K562 (cell line): ENCODE measurements at places on chromosomes 12 and 14.

DNA sequence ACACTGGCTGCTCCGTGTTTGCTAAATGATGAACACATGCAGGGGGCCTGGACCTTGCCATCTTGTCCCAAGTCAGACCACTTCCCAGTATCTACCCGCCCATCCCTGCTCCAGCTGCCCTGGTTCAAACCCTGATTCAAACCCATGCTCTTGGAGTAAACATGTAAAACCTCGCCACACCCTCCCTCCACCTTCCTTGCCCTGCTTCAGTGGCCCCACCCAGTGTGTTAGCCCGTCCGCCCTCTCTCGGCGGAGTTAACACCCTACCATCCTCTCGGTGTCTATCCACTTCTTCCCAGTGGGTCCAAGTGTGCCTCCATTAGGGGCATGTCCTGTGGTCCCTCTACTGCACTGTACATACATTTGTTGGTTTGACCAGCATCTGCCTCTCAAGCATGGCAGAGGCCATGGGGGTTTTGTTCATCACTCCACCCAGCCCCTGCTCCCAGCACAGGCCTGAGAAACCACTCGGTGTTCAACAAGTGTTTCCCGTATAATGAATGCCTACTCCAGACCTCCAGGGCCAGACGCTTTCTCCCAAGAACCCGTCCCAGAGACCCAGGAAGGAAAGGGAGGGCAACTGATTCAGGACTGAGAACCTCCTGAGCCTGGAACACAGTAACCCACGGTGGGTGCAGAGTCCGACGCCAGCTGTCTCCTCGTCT lies 37.1 kb downstream of the P2RX4 start:
- no peak for DNase-seq

- no peak for DNase-seq
Observed at GRCh38 chr14:74509587-74510222, 16.1 kb downstream of the ISCA2 start.

DNA sequence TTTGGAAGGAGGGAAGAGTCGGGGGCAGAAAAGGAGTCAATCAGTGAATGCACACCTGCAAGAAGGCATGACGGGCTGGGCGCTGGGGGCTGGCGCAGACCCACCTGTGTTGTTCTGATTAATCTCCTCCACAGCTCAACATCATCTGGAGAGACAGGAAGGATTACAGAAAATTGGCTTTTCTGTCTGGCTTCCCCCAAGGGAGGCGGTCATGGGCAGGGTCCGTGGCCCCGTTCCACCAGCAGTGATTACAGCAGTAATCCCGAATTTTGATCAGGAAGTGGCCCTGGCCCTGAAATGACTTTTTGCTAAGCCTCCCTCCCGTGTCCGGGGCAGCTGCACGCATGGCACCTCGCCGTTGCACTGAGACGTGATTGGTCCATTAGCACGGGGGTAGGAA lies 24.4 kb upstream of the GALNT9 start:
- no peak for DNase-seq

GRCh38 chr14:48008646-48009045 lies 333.2 kb upstream of the MDGA2 start:
- DNase-seq = no peak

GRCh38 chr14:68983191-68983590 lies 4.1 kb upstream of the ACTN1 start:
- no peak for DNase-seq

DNA sequence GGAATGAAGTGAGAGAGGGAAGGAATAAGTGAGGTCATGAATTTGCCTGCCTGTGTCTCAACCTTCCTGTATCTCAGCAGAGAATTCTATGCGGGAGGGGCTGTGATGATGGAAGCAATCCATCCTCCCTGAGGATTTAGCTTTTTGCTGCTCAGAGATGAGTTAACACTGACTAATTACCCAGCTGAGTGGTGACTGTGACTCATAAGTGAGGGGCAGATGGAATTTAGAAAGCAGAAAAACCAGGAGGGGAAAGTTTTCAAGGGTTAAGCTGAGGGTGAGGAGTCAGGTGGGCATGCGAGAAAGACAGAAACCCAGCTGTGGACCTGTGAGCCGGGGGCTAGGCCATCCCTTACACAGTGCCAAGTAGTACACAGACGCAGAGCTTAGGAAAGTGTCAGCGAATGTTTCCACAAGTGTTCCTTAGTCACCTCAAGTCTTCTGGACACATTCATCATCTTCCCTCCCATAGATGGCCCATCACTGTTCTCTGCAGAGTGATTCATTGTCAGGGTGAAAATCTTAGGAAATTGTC lies 277.9 kb downstream of the IPO8 start:
- no peak for DNase-seq

DNA sequence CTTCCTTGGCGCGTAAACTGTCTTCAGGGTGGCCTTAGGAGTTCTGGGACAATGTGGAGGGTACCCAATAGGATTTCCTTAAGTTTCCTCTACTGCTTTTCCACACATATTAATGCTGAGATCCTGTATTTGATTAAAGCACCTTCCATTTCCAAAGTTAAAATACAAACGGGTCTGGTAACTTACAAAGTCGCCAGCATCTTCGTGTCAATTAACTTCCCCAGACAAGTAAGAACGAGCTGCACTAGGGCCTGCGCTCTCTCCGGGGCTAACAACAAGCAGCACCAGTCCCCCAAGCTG lies 130.9 kb downstream of the NDUFA12 start:
- DNase-seq = no peak

GRCh38 chr12:92898755-92899154 lies 30.3 kb downstream of the EEA1 start:
- DNase-seq = no peak

GRCh38 chr12:127558361-127558760 lies 708.6 kb upstream of the TMEM132C start:
- DNase-seq = no peak

DNA sequence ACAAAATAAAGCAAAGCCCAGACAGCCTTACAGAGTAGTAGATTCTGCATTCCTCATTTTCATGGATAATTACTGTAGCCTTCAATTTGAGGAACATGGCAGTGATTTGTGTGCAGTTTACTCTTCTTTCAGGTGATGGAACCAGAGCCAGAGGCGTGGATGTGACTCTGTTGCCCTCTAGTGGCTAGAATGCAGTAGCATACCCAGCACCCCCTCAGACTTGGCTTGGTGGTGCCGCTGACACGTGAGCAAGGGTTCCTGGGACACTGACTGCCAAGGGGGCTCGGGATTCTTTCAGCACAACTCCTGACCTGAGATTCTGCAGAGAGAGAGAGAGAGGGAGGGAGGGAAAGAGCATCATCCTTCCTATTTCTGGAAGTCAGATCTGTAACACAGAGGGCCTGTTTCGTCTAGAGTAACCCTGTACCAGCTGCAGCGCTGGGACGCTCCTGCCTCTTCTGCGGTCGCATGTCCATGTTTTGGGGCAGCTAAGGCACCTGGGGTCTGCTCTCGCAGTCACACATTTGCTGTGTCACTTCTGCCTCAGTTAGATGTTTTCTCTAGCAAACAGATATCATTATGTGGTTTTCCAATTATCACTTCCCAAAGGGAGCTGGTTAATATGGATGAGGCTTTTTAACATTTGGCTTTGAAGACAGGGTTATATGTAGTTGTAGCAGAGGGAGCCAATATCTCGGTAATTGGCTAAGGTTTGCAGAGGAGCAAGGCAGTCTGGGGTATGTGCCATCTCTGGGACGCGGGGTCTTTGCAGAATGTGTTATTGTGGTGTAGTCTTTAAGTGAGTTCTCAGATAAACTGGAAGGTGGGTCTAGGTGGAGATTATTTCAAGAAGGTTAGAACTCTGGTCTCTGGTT lies 428.1 kb downstream of the NRXN3 start:
- peak; percentile 55 for DNase-seq

- DNase-seq = no peak
Observed at GRCh38 chr14:78610994-78611393, 440.8 kb downstream of the NRXN3 start.

DNA sequence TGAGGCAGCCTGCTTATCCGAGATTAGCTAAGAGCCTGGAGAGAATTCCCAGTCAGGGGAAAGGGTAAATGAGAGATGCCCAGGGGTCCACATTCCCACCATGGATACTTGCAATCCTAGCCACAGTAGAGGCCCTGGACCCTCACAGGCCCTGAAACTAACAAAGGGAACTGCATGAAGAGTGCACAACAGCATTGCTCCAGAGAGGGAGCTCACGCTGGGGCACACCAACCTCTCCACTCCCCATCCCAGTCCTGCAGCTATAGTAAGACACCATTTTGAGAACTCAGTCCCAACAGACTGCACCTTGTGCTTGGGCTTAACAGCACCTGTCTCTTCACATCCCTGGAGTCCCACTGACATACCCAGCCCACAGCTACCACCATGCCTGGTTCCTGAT lies 30.5 kb downstream of the CEP83 start:
- no peak for DNase-seq

- no peak for DNase-seq
Observed at GRCh38 chr12:23083267-23083666, 458.3 kb downstream of the ETNK1 start.

DNA sequence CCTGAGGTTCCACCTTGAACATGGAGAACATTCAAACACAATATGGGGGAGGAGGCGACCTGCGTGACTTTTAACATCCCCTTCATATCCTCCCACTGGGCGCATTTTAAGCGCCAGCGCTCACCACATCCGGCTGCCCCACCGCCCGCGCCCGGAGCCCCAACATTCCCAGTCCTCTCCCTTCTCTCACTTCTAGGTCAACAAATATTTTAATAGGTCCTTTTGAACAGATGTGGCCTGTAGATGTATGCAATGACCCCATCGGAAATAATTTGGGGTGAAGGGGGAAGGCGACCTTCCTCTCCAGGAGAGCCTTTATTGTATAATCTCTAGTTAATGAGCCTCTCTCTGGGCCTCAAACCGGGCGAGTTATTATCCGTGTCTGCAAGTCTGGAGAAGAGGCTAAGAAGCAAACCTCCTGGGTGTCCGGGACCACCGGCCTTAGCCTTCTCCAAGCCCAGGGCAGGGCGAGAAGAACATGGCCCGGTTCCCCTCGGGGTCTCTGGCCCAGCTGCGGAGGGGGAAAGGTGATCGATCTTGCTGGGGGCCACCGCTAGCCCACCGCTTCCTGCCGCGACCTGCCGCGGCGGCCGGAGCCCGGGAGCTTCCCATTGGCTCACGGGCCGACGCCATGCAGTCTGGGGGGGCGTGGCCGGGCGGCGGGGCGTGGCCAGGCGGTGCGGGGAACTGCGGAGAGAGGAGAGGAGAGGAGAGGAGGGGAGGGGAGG lies 83.2 kb upstream of the HMGA2 start:
- peak; percentile 72 for DNase-seq

DNA sequence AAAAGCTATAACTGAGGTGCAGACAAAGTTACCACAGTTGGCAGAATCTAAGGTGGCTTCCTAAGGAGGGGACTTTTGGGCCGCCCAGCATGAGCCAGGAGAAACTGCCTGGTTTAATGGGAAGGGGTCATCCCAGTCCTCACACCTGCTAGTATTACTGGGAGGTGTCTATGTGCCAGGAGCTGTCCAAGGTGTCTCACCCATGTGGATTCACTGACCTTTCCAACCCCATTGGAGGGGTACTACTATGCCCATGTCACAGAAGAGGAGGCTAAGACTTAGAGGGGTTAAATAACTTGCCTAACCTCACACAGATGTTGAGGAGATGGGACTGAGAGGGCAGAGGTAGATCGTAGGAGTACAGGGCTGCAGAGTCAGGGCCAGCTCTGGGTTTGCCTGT lies 10.2 kb downstream of the ABCB9 start:
- DNase-seq = no peak

DNA sequence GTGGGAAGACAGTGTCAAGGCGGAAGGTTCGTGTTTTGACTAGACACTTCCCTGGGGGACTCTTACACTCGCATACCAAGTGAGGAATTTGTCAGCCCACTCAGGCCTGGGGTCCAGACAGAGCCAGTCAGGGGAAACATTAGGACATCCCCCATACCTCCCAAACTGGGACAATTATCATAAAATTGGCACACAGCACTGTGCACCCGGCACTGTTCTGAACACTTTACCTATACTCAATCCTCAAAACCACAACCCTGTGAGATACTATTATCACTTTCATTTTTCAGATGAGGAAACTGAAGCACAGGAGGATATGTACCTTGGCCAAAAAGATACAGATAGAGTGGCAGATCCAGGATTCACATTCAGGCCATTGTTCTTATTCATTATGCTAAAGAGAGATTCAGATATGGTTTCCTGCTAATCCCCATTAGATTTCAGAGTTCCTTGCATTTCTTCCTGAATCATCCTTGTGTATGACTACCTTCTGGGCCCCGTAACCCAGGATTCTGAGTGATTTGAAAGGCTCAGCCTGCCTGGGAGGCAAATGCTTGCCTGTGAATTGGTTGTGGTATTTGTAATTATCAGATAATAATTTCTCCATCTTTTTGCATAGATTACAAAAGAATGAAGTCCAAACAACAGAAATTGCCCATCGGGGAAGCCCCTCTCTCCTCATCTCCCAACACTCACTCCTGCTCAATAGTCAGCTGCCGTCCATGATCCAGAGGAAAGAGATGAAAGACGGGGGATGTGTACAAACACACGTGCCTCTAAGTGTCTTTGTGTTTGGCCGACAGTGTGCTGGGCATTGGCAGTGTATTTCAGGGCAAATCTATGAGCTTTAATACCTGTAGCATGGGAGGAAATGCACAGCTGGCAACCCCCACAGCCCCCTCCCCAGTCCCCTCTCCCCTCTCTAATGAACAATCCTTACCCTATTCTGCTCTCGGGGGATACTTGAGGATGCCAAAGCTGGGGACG lies 4.6 kb downstream of the TAC3 start:
- no peak for DNase-seq

- DNase-seq = no peak
Observed at GRCh38 chr12:71599210-71599609, 64.4 kb downstream of the ZFC3H1 start.

DNA sequence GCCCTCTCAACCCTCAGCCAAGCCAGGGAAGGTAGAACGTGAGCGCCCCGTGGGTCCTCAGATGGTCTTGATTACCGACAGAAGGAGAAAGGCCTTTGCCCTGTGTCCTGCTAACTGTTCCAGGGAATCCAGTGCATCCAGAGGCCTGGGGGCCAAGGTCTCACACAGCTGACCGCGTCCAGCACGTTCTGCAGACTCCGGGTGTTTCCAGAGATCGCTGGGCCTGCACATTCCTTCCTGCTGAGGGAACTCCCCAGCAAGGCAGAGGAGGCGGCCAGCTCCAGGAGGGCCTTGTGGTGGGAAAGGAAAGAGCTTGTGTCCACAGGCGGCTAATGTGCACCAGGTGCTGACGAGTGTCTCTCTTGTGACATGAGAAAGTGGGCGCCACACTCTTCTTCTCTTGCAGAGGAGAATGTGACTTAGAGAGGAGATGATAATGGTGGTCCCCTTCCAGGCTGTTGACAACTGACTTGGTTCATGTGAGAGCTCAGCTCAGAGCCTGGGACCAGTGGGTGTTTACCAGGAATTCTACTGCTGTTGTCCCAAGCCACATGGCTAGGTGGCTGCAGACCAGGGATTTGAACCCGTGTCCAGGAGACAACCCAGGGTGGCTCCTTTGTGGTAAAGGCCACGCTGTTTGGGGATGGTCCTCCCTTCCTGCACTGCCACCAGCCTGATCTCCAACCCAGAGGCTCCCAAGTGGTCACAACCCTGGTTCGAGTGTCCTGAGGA lies 46.8 kb upstream of the DLK1 start:
- DNase-seq = no peak

DNA sequence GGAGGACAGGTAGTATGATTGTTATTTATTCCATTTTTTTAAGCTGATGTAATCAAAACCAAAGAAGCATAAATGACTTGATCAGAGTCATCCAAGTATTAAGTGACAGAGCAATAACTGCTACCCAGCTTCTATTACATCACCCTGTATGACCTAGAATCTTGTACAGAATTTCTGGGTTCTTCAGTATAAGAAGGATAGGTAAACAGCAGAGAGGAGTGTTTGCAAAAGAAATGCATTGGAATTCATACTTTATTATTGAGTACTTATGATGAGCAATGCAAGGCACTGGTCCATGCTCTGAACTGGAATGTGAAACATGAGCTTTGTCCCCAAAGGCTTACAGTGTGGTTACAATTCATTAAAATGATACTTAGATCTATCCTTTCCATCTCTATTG lies 916.8 kb downstream of the DIO2 start:
- no peak for DNase-seq
